ENCODE measurements at places on chromosomes 5 and 9.

DNA sequence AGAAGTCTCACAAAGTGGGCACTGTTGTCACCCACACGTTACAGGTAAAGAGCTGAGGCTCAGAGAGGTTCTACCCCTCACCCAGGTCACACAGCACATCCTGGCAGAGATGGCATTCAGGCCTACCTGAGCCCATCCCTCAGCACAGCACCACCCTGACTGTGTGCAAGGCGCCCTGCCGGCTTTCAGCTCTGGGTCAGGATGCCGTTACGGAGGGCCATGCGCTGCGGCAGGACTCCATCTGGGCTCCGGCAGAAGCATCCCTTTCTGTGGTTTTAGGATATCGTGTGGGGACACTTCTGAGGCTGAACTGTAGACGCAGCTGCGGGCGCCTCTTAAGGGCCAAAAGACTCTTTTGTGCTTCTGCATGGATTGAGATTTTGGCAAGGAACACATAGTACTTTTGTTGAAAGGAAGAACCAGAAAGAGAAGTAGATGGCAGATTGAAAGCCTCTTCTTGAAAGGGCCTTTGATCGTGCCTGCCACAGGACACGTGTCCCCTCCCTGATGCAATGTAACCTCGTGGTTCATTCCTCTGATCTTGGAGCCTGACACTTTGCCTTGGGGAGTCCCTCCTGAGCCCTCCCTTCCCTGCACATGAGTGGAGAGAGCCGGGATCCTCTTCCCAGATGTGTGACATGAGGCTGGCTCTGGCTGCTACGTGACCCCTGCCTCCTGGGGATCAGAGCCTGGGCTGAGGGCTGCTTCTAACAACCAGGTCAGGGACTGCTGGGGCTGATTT, 31.3 kb downstream of the USP20 start:
- no peak for DNase-seq

- no peak for DNase-seq
Observed at GRCh38 chr9:130981756-130982137, 27.2 kb upstream of the LAMC3 start.

- no peak for DNase-seq
Observed at GRCh38 chr5:60147791-60148190, 254.3 kb upstream of the PDE4D start.

- DNase-seq, result no peak
Observed at GRCh38 chr9:114431003-114431402, 43.2 kb upstream of the AKNA start.

GRCh38 chr5:172707285-172708182, 63.5 kb downstream of the DUSP1 start:
- no peak for DNase-seq

GRCh38 chr9:38048316-38048969, 20.6 kb downstream of the SHB start:
- DNase-seq, result no peak

DNA sequence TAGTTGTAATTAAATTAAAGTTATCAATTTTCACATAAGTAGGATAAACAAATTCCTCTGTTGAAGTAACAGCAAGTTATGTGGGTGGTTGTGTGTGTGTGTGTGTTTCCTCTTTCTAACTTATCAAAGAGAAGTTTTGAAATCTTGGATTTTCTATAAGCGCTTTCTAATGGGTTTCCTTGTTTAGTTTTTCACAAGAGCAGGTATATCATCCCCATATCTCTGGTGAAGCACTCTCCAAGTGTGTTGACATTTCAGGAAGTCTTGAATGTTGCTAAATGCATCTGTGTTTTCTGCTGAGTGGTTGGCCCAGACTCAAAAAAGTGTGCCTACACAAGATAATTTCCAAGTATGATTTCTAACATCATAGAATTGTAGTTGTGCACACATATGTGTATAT, 43.3 kb downstream of the PRDM6 start:
- no peak for DNase-seq

GRCh38 chr5:14254686-14255085, 111.5 kb downstream of the TRIO start:
- DNase-seq, result no peak

GRCh38 chr5:137627293-137627692, 108.6 kb downstream of the KLHL3 start:
- DNase-seq, result no peak

- DNase-seq, result no peak
Observed at GRCh38 chr5:34016222-34016621, 8.4 kb upstream of the AMACR start.

- no peak for DNase-seq
Observed at GRCh38 chr9:73548201-73548600, 396.5 kb downstream of the ANXA1 start.

DNA sequence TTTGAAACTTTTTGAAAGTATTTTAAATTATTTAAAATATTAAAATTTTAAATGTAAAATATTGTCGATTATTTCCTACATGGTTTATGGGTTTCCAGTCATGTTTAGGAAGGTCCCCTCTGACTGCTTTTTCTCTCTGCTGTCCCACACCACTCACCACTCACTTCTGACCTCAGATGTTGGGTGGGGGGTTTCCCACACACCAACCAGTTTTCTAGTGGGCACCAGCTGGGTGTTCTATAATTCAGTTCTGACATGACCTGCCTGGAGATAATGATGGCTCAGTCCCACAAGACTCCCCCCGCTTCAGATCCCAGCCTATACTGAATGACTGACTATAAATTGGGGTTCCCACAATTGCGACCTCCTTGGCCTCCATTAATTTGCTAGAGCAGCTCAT, 310.4 kb downstream of the GADD45G start:
- DNase-seq, result no peak

- DNase-seq, result no peak
Observed at GRCh38 chr9:109857336-109857735, 77.3 kb downstream of the PALM2AKAP2 start.

GRCh38 chr9:132728071-132728470, 57.8 kb downstream of the GTF3C4 start:
- no peak for DNase-seq

All from renal pelvis (tissue), 12 donors.